ENCODE measurements at places on chromosomes 6 and 20.

DNA sequence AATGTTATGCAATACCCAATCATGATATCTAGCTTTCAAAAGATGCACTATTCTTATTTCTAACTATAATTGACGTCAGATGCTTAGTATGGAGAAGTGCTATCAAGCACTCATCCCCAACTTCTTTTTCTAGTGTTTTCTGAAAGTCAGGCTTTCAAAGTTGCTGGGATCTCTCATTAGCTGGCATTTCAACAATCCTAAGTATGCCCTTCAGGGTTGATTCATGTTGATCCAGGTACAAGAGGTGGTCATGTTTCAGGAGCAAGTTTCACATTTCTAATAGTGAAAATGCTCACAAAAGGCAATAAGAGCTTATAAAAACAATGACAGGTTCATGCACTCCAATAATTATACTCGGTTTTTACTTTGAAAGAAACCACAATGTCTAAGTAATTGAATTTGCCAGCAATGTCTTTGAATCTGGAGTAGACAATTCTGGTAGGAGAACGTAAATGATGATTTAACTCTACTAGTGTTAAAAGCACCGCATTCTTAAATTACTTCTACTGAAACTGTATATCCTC, 193.7 kb upstream of the KHDRBS2 start:
- no peak for DNase-seq

DNA sequence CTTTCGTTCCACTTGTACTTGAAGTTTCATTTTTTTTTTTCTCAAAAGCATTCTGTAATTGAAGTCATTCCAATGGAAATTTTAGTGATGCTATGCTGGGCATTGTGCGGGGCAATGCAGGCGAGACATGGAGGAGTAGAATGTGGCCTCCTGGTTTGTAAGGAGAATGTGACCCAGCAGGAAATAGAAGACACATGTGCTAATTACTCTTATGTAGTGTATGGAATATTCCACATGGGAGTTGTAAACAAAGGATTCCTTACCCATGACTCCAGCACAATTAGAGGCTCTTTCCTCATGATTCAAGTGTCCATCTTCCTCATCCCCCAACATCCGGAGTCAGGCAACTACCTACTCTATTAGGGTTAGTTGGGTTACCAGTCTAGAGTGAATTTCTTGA, 14.9 kb upstream of the RFPL4B start:
- no peak for DNase-seq

- DNase-seq = no peak
Measured at GRCh38 chr6:169176361-169176991, 77.2 kb downstream of the THBS2 start.

DNA sequence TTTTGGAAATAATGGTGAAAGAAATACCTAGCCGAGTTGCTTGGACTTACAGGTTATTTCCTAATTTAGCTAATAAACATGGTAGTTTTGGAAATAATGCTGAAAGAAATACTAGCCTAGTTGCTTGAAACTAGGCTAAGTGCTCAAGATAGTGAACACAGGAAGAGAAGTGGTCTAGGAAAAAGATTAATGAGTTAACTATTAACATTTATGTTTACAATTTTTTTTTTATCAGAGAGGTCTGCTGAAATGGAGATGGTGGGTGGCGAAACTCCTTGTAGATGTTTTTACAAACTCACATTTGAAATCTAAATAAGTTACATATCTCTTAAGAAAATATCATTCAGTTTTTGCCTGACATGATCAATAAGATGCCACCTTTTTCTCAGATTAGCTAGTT, 39.2 kb downstream of the MAPK14 start:
- peak; percentile 8 for DNase-seq

- DNase-seq = peak; percentile 88
Measured at GRCh38 chr6:29847871-29848630, 20.4 kb downstream of the HLA-G start.

- peak; percentile 48 for DNase-seq
Measured at GRCh38 chr6:30102414-30102969, 10.4 kb downstream of the TRIM31 start.

DNA sequence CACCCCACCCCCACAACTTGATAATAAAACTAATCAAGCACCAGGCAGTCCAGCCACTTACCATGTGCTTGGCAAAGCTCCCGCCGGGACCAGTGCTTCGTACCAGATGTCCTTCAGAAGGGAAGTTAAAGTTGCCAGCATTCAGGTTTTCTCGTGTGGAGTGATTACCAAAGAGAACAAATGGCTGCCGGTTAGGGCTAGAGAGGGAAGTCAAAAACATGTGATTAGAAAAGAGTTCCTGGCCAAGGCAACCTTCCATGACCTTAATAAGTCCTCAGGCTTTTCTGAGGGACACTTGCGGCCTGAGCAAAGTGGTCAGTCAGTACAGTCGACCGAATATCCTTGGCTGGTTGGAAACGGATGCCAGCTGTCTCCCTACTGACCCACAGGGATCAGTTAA, 67.0 kb downstream of the DNAAF9 start:
- no peak for DNase-seq

DNA sequence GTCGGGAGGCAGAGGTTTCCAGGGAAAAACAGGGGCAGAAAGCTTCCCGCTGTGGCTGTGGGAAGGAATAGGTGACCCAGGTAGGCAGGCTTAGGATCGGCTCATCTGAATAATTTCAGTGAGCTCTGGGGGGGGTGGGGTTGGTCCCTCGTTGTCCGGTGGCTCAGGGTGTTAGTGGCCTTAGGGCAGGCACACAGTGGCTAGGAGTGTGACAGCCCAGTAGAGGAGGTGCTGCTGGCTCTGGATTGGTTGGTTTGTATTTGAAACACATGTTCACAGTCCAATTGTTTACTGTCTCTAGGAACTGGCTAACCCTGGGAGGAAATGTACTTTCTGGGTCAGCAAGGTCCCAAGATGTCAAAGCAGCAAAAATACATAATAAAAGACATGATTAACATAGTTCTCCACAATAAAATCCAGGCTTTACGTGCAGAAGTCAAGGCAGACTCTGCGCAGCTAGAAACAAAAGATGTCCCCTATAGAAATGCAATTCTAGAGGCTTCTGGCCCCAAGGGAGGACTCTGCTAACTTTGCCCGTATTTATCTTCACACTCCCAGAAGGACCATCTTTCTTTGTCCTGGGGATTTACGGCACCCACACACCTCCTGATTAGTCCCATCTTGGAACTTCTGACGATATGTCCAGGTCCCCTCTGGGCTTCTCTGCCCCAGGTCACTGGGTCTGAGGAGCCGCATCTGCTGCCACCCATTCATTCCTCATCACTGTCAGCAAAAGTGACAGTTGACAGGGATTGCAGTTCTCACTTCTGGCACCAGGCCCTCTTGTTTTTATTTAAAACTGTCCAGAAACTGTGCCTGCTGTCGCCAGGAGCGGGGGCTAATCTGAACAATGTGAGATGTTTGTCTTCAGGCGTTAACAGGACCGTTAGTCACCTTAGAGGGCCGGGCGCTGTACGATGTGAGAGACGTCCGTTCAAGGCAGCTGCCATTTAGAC, 18.7 kb downstream of the MOCS3 start:
- no peak for DNase-seq

DNA sequence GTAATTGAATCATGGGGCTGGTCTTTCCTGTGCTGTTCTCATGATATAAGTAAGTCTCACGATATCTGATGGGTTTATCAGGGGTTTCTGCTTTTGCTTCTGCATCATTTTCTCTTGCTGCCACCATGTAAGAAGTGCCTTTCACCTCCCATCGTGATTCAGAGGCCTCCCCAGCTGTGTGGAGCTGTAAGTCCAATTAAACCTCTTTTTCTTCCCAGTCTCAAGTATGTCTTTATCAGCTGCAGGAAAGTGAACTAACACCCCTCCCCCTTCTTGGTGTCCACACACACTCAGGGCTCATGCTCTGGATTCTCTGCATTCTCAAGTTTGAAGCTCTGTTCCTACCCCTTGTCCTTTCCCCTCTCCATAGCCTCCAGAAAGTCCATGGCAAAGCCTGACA, 107.1 kb downstream of the THBS2 start:
- no peak for DNase-seq

DNA sequence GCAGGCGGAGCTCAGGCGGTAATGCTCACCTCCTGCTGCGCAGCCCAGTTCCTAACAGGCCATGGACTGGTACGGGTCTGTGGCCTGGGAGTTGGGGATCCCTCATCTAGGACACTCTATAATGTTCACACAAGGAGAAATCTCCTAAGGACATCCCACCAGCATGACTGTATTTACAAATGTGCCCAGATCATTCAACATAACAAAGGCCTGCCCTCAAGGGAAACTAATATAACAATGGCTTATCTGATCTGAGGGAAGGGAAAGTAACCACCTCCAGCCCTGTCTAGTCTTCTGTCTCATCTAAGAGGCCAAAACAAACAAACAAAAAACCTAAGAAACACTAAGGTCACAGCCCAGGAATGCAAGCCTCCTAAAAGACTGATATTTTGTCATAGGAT, 232.8 kb downstream of the RNGTT start:
- DNase-seq = no peak

GRCh38 chr6:29831776-29832175, 4.2 kb downstream of the HLA-G start:
- no peak for DNase-seq
